Mammary epithelial cell (primary cell): ENCODE measurements at places on chromosomes 4 and X. TPM values are rescaled to one million over a fixed set of nuclear protein-coding genes. Genes with fewer than 3 reads are reported as not detected.

- no peak for DNase-seq
These were observed 359.6 kb upstream of the PITX2 start for GRCh38 chr4:110982486-110982885.

DNA sequence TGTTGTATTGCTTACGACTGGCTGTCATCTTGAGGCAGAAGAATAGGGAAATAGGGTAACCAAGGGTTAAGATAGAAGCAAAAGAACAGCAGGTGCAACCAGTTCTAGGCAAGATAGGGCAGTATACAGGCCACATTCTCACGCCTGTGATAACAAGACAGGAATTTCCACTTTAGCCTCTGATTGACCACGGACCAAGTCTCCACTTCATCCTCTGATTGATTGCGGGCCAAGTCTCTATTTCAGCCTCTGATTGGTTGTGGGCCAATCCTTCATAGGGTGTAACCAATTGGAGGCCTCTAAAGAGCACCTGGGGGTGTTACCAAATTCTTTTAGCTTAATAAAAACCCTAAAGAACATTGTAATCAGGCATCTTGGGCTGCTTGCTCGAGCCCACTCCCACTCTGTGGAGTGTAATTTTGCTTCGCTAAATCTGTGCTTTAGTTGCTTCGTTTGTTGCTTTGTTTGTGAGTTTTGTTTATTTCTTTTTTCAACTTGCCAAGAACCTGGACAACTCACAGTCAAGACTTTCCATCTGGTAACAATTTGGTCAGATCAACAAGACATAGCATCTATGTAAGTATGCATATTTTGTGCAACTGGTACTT lies 8.7 kb upstream of the TBC1D9 start:
- peak; percentile 5 for DNase-seq

DNA sequence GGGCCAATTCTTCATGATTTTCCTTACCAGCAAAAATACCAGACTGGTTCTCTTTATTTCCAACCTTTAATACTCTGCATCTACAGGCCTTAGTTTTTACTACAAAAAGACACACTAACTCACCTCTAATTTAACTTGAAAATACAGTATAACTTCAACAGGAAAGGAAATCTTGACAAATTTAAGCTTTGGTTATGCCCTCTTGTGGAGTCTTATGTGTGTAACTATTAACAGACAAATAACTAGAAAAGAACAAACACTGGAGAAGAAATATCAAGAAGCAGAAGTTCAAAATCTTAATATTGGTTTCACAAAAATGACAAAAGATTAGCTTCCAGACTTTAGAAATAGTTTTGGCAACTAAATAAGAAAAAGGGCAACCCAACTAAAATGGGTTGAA lies 33.0 kb downstream of the PPA2 start:
- no peak for DNase-seq

DNA sequence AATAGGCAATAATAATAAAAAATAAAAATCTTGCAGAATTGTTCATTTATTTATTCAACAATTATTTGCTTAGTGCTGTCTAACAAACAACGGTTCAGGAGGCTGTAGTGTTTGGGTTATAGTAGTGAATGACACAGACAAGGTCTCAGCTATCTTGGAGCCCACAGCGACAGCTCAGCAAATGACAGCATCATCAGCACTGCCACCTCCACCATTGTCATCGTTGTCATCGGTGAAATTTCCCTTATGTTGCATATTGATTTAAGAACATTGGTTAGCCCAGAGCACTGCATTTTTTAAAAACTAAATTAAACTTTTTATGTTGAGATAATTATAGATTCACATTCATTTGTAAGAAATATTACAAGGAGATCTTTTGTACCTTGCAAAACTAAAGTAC lies 79.9 kb downstream of the TRAPPC11 start:
- DNase-seq: no peak

Gene MTNR1A
- total RNA-seq: not detected in 2 replicates

DNA sequence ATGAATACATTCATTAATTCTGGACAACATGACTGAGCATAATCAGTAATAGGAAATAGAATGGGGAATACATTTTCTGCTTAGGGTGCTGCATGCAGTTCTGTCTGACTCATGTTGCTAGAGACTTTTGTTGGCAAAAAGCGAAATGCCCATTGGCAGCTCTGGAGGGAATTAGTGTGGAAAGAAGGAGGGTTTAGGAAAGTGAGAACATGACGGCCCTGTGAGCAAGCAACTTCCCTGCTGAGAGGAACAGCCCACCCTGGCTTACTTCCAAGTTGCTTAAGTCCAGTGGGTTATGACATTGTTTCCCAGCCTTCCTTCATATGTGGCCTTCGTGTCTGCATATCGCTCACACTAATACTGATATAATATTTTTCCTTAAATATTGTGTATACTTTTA lies 13.8 kb downstream of the MAD2L1 start:
- peak; percentile 29 for DNase-seq

Gene PABPC1L2B
- total RNA-seq: not detected in 2 replicates

DNA sequence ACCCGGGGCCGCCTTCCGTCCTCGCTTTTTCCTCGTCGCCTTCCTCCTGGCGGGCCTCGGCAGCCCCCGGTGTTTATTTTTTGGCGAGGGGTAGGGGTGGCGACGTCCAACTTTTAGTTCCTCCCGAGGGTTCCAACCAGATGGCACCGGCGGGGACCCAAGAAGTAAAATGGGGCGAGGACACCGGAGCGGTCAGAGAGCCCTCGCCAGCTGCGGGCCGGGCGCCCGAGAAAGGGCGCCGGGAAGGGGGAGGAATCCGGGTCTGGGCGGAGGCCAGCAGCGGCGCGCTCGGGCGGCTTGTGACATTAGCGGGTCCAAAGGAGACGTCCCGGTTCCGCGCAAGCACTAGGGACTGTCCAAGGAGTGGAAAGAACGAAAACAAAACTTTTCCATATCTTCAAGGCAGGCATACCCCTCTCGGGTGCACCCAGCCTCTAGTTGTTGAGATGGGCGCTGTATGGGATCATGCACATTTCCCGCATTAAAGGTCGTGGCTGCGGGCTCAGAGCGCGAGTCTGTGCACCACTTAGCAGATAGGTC lies 691 bp upstream of the USP46 start:
- DNase-seq: peak; percentile 27

- DNase-seq: no peak
These were observed 65.5 kb downstream of the FHDC1 start for GRCh38 chr4:153001626-153002025.

- DNase-seq: no peak
These were observed 20.1 kb upstream of the MAP7D3 start for GRCh38 chrX:136271300-136271699.

Gene PNMA5
- total RNA-seq: not detected

Gene PCDH10
- not detected for total RNA-seq

Gene HSD17B13
- not detected in 2 replicates for total RNA-seq

GRCh38 chrX:13659063-13659462 lies 6.1 kb downstream of the TCEANC start:
- peak; percentile 86 for DNase-seq

DNA sequence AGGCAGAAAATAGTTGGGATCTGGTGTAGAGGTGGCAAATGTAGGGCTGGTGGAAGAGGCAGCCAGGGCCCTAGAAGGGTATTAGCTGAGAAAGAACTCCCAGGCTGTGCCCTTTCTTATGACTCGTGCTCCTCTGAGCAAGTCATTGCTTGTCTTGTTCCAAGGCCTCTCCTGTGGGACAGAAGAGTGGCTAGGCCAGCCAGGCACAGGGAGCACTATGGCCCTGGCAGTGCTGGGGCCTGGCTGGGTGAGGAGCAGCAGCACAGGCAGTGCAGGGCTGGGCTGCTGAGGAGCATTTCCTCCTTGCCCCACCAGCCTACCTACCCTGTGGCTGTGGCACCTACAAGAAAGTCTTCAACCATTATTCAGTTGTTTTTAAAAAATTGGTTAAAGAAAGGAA lies 298.5 kb upstream of the NR3C2 start:
- DNase-seq: peak; percentile 42

Gene PAGE5
- not detected in 2 replicates for total RNA-seq

Gene PDGFRA
- 0.27 and 0.33 TPM in 2 replicates for total RNA-seq

Gene SLC35A2
- 39.9 and 45.8 TPM in 2 replicates for total RNA-seq

Gene ZCCHC18
- 1.2 TPM for total RNA-seq

DNA sequence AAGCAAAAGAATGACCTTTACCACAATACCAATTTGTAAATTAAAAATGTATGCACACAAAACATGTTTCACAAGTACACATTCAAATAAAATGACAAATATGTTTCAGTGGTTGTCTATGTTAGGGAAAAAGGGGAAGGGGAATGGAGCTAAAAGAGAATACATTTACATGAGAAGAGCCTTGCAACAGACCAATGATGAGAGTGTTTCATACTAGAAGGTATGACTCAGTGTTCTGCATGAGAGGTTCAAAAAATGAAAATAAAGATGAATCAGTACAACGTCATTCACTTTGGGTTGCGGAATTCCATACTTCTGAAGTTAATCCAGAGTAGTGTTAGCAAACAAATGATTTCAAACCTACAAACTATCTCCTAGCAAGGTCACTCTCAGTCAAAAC lies 51.7 kb downstream of the RPGR start:
- DNase-seq: peak; percentile 79

DNA sequence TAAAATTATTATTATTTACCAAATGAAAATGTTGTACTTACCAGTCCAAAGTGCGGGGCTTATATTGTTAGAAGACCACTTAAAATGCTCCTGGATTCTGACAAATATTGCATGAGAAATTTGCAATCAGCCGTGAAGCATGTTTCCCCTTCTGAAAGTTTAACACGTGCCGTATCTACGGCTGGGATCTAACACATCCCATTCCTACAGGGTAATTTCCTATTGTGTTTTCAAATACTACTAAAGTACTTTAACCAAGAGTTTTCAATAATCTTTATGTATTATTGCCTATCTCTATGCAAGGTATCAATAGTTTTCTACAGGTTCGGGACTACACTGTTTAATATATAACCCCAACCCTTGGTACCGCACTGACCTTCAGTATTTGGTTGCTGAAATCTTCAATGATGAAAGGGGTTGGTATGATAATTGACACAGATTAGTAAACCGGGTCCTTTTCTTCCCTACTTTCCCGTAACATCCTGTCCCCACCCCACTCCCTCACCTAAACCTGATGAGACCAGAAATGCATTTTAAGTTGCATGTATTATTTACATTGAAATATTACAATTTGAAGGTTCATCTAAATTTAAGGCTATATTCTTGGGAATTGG lies 795 bp upstream of the BRWD3 start:
- no peak for DNase-seq

Gene PAGE1
- not detected in 2 replicates for total RNA-seq

- no peak for DNase-seq
These were observed 436.6 kb downstream of the C4orf33 start for GRCh38 chr4:129532573-129532972.

Gene PPARGC1A
- total RNA-seq: 5.3 TPM

GRCh38 chrX:28552322-28552721 lies 34.9 kb upstream of the IL1RAPL1 start:
- no peak for DNase-seq

DNA sequence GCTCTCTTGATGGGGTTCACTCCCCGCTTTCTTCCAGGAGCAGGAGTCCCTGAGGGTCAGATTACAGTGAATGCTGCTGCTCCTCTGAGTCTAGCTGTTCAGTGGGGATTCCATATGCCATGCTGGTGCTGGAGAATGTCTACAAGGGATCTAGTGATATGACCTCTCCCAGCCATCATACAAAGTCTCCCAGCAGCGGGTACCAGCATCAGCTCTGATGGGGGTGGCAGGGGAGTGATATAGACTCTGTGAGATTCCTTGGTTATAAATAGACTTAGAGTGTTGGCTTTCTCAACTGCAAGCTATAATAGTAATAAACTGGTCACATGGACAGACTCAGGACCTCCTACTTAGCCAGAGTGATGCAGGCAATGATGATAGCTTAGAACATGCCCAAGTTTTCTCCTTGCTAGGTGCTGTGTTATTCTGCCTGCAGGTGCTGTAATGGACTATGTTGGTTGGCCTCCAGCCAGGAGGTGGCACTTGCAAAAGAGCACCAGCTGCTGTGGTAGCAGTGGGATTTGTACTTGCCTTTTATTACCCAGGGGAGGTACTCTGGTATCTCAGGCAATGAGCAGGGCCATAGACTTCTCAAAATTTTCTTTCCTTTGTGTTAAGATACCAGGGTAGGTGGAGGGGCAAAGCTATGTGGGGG lies 202.9 kb downstream of the CHIC1 start:
- no peak for DNase-seq

GRCh38 chrX:108671526-108671925 lies 64.8 kb downstream of the IRS4 start:
- no peak for DNase-seq

GRCh38 chr4:3213106-3213425 lies 35.9 kb upstream of the MSANTD1 start:
- DNase-seq: no peak

GRCh38 chrX:84666086-84666485 lies 163.8 kb upstream of the HDX start:
- no peak for DNase-seq
